CMK (cell line): ENCODE measurements at places on chromosomes 6 and 20.

DNA sequence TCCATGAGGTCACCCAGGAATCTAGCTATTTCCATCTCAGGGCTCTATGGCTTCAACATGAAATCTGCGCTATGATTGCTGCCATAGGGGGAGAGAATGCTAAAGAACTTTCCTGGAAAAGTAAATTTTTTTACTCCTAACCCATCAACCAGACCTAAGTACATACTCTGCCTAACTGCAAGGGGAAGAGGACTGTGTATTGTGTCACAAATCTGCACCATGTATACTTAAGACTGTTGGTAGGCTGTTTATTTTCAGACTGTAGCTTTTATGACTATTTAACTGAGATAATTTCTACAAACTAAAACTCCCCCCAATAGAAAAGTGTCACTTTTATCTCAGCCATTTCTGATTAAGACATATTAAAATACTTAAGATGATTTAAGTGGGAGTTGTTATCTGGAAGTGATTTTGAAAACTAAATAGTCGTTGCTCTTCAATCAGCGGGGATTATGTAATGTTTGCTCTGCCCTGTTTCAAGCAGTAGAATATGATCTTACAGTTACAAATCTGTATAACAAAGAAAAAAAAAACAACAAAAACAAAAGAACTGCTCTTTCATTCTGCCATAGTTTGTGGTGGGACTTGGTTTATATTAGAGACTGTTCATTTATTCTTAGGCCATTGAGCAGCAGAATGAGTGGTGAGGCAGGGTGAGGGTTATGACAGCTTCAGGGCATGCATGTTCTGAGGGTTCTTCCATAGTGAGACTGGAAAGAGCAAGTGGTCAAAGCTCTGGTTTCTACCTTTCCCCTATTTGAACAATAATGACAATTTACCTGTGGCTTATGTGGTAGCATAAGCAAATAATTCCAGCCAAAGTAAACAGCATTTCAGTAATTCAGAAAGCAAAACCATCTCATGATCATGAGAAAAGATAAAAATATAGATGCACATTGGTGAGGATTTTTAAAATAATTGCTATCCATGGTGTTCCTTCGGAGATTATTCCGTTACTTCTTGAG, 126.3 kb upstream of the CEP162 start:
- DNase-seq: no peak

DNA sequence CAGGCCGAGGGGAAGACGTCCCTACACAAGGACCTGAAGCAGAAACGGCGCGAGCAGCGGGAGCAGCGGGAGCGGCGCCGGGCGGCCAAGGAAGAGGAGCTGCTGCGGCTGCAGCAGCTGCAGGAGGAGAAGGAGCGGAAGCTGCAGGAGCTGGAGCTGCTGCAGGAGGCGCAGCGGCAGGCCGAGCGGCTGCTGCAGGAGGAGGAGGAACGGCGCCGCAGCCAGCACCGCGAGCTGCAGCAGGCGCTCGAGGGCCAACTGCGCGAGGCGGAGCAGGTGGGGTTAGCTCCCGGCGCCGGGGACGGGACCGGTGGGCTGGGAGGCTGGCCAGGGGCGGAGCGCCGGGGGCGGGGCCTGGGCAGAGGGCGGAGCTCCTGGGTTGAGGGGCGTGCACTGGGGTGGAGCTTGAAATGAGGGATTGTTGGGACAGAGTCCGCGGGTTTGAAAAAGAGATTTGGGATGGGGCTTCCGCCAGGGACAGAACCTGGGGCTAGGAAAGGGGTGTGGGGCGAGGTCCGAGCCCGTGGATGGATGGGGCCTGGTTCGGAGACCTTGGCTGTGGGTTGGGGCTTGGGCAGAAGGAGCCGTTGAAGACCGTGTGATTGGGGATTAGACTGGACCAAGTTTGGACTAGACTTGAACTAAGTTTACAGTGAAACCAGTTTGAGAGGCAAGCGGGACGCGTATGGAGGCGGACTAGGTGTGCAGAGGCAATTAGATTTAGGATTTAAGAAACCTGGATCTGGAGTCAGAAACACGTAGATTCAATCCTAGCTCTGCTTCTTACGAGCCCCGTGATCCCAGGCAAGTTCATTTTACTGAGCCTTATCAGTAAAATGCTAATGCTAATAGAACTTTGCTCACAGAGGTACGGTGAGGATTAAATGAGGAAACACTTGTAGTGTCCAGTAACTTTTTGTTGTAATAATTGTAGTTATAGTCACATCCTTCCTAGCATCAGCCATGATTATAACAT, 20.9 kb downstream of the DEF6 start:
- no peak for DNase-seq

- DNase-seq: no peak
Observed at GRCh38 chr20:9996944-9997343, 37.8 kb upstream of the ANKEF1 start.

DNA sequence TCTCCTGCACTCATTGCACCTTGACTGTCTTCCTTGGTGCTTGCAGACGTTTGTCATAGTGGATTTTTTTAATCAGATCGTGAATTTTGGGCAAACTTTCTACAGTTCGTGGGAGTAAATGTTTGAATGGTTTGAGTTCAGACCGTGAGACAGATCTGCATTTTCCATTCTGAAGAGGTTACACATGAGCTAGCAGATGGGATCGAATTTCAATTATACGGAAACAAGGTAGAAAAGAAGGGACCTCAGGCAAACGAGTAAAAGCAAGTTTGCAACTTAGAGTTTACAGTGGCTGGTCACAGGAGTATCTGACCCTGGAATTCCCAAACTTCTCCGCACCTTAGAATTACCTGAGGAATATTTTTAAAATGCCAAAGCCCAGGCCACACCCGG, 17.2 kb upstream of the NCR2 start:
- no peak for DNase-seq

- no peak for DNase-seq
Observed at GRCh38 chr6:34664256-34664971, 32.2 kb downstream of the ILRUN start.

DNA sequence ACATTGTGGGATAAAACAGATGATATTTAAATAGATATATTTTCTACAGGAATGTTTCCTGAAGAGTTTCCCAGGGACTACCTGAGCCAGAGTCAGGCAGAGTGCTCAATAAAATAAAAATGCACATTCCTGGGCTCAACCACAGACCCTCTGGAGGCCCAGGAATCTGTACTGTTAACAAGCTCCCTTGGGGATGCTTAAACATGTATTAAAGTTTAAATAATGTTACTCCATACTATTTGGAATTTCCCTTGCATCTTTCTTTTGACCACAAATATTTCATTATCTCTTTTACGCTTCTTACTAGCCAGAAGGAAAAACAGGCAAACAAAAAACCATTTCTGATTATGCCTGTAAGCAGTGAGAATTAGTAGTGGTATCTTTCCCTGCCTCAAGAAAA, 42.3 kb downstream of the GPR63 start:
- no peak for DNase-seq

DNA sequence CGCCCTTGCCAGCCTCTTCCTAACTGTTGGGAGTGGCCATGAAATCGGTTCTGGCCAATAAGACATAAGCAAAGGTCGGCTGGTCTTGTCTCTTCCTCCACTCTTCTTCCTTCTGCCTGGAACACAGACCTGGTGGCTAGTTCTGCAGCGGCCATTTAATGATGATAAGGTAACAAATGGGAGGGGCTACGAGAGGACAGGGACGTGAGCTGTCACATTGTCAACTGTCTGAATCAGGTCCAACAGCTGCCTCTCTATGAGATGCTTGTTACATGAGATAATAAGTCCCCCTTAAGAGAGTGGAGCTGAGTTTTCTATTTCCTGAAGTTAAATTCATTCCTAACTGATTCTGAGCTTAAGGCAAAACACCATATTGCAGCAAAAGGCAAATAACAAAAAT, 12.5 kb upstream of the TMEM242 start:
- DNase-seq: no peak

DNA sequence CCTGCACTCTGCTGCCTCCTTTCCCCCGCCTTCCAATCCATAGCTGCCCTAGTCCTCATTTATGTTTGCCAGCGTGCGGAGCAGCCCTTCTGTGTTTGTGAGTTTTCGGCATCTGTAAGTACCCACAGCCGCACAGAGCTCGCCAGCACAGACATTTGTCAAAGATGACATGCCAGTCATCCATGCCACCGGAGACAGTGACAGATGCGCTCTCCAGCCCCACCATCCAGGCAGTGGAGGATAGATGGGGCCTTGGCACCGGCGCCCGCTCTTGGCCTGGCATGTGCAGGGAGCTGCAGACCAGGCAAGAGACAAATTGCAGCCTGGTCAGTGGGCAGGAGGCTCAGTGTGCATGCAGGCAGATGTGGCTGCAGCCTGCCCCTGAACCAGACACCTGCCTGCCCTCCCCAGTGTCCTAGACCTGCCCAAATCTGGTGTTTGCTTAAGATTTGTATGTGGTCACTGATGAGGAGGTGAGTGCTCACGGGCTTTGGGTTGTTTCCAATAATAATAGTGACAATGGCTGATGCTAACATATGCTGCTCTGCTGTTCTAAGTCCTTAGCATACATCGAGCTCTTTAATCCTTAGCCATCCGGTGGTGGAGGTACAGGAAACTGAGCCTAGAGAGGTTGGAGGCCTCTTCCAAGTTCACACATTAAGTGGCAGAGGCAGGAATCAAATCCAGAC, 78.1 kb downstream of the UNC5CL start:
- DNase-seq: no peak

DNA sequence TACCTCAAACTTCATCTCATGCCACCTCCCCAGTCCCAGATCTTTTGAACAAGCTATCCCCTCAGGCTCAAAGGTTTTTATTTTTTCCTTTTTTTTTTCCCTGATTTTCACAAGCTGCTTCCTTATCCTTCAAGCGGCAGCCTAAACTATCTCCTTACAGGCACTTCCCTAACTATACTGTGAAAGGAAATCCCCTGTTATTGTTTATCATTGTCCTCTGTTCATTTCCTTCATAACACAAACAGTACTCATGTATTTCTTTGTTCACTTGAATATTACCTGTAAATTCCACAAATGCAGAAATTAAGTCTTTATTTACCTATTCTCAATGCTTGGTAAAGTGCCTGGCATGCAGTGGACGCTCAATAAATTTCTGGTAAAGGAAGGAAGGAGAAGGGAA, 48.9 kb downstream of the ME1 start:
- no peak for DNase-seq
